ENCODE measurements at places on chromosomes 1 and 21. TPM values are rescaled to one million over a fixed set of nuclear protein-coding genes. Genes with fewer than 3 reads are reported as not detected.

ICOSLG gene
- 5.2 TPM for total RNA-seq

RHBDL2 gene
- not detected for total RNA-seq

ARHGAP30 gene
- total RNA-seq = not detected

CFAP141 gene
- not detected for total RNA-seq

BRINP3 gene
- not detected for total RNA-seq

PLPPR4 gene
- 0.77 TPM for total RNA-seq

ALG14 gene
- 10.9 TPM for total RNA-seq

ZYG11A gene
- 0.12 TPM for total RNA-seq

Data from chondrocyte (in vitro differentiated cells).